ENCODE measurements at places on chromosomes 2 and 18. TPM values are rescaled to one million over a fixed set of nuclear protein-coding genes. Genes with fewer than 3 reads are reported as not detected.
A peak's percentile ranks its signal among the peaks of the same experiment; 100 is the strongest.

DNAJC10 gene
- total RNA-seq = 67.7 TPM

- peaks cover 9% of the 10 kb centered on the region for H3K36me3 ChIP-seq
- no peak for DNase-seq
- peak overlapping the region; percentile 94 for H3K27ac ChIP-seq
- H3K4me1 ChIP-seq = peaks cover 72% of the 10 kb centered on the region
- peak overlapping the region; percentile 96 for H3K4me3 ChIP-seq
- H3K27me3 ChIP-seq = no peaks in the 10 kb centered on the region
Observed at GRCh38 chr2:219247678-219248642, 2.7 kb downstream of the STK16 start.

- no peaks in the 10 kb centered on the region for H3K4me1 ChIP-seq
- no peaks in the 10 kb centered on the region for H3K36me3 ChIP-seq
- DNase-seq = no peak
- no peak overlapping the region for H3K27ac ChIP-seq
- H3K27me3 ChIP-seq = no peaks in the 10 kb centered on the region
Observed at GRCh38 chr2:86518481-86518880, 44.8 kb downstream of the CHMP3 start.

DNA sequence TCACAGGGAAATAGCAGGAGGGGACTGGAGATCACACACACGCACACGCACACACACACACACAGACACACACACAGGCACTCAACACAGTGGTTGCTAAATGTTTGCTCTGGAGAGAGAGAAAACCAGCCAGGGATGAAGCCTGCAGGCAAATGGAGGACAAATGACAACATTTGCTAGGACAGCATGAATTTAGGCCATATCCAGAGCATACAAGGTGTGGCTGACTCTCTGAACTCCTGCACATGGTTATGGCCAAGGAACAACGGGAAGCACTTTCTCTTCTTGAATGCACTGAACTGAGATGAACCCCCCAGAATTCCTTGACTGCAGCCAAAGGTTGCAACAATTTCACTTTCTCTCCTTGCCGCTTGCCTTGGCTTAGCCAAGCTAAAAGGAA lies 230.0 kb upstream of the RASGRP3 start:
- no peak for DNase-seq
- H3K4me1 ChIP-seq = no peaks in the 10 kb centered on the region
- H3K27me3 ChIP-seq = peaks cover 4% of the 10 kb centered on the region
- H3K4me3 ChIP-seq = no peak overlapping the region
- no peaks in the 10 kb centered on the region for H3K36me3 ChIP-seq
- H3K27ac ChIP-seq = no peak overlapping the region

DNA sequence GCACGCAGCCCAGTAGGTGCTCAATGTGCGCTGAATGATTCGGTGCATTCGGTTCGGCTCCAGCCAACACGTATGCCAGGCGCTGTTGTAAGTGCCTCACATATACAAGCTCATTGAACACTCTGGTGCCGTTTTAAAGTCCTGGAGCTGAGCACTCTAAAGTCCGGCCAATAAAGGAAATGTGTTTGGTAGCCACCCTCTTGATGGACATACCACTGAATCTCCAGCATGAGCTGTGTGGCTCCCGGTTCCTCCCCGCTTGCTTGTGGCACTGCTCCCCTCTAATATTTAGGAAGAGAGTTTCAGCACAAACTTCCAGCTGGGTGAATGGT lies 112.1 kb downstream of the MCFD2 start:
- no peak overlapping the region for H3K27ac ChIP-seq
- H3K36me3 ChIP-seq = no peaks in the 10 kb centered on the region
- no peak for DNase-seq
- no peak overlapping the region for H3K4me3 ChIP-seq
- H3K27me3 ChIP-seq = peaks cover 10% of the 10 kb centered on the region

DNA sequence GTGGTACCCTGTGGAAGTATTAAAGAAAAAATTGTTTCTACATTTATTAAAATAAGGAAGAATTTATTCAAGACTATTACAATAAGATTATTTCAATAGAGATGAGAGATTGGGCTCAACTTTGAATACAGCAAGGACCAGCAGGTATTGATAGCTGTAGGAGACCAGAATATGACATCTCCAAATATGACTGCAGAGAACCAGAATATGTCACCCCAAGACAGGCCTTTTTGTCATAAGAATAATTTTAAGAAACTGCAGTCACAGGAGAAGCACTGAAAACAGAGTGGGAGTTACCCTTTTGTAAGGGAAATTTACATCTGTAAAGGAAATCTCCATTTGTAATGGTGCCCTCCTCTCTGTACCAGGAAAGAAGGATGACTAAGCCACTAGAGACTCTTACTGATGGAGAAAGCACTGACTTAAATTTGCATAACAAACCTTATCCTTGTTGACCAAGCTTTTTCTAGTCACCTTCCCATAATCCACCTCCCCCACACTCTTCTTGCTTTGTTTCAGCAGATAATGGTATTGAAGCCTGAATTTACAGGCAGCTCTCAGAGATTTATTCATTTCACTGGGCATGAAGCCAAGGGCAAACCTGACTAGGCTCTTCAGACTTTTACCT lies 145.1 kb upstream of the RMP24 start:
- no peak overlapping the region for H3K4me3 ChIP-seq
- H3K27ac ChIP-seq = no peak overlapping the region
- peaks cover 5% of the 10 kb centered on the region for H3K36me3 ChIP-seq
- no peak for DNase-seq
- no peaks in the 10 kb centered on the region for H3K4me1 ChIP-seq
- H3K27me3 ChIP-seq = peaks cover 8% of the 10 kb centered on the region

AFF3 gene
- not detected for total RNA-seq

DNA sequence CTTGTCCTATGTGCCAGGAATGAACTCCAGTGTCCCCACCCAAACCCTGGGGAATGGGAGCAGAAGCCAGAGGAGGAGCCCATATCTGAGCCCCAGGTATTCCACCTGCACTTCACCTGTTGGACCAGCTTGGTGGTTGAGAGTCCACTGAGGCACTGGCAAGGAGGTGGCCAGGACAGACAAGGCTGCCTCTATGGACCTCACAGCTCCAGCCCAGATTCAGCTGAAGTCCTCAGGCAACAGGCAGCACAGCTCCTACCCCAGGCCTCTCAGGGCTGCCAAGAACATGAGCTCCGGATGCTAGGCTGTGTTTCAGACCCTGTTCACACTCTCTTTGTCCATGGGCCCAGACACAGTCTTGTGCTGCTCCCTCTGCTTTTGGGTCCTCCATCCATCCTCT lies 2.9 kb upstream of the IL1F10 start:
- no peak for DNase-seq
- H3K4me1 ChIP-seq = no peaks in the 10 kb centered on the region
- no peak overlapping the region for H3K4me3 ChIP-seq
- H3K27ac ChIP-seq = no peak overlapping the region

ZAP70 gene
- 97.4 TPM for total RNA-seq

- H3K4me3 ChIP-seq = no peak overlapping the region
- DNase-seq = no peak
- peaks cover 7% of the 10 kb centered on the region for H3K27me3 ChIP-seq
- no peaks in the 10 kb centered on the region for H3K4me1 ChIP-seq
Observed at GRCh38 chr2:75138528-75138927, 60.8 kb downstream of the TACR1 start.

DNA sequence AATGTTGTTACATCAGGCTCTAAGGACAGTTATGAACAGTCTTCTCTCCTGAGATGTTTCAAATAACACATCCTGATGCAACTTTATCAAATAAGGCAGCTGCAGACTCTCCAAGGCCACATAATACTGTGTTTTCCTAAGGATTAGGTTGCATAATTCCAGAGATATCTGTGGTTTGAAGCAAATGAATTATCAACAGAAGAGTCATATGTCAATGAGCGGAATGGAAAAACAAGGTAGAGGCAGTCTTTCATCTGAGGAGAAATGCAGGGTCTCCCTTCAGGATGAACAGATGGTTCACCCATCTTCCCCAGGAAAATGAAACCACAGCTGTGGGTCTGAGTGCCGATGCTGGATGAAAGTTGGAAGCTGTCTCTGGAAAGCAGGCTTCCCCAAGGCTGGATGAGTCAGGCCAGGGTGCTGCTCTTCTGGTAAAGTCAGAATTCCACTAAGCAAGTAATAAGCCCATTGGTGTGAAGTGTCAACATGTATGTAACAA lies 22.2 kb downstream of the LYG1 start:
- H3K4me3 ChIP-seq = no peak overlapping the region
- no peak for DNase-seq
- peaks cover 3% of the 10 kb centered on the region for H3K27me3 ChIP-seq
- no peak overlapping the region for H3K27ac ChIP-seq
- no peaks in the 10 kb centered on the region for H3K4me1 ChIP-seq

- no peak overlapping the region for H3K4me3 ChIP-seq
- H3K4me1 ChIP-seq = no peaks in the 10 kb centered on the region
- no peaks in the 10 kb centered on the region for H3K27me3 ChIP-seq
- DNase-seq = no peak
Observed at GRCh38 chr2:56615760-56616159, 432.0 kb downstream of the CCDC85A start.

CCDC141 gene
- 1.2 TPM for total RNA-seq

- no peaks in the 10 kb centered on the region for H3K27me3 ChIP-seq
- no peaks in the 10 kb centered on the region for H3K4me1 ChIP-seq
- no peaks in the 10 kb centered on the region for H3K36me3 ChIP-seq
- H3K4me3 ChIP-seq = no peak overlapping the region
- no peak overlapping the region for H3K27ac ChIP-seq
Observed at GRCh38 chr2:178860551-178860950, 53.3 kb upstream of the TTN start.

SCYGR4 gene
- not detected for total RNA-seq

DNA sequence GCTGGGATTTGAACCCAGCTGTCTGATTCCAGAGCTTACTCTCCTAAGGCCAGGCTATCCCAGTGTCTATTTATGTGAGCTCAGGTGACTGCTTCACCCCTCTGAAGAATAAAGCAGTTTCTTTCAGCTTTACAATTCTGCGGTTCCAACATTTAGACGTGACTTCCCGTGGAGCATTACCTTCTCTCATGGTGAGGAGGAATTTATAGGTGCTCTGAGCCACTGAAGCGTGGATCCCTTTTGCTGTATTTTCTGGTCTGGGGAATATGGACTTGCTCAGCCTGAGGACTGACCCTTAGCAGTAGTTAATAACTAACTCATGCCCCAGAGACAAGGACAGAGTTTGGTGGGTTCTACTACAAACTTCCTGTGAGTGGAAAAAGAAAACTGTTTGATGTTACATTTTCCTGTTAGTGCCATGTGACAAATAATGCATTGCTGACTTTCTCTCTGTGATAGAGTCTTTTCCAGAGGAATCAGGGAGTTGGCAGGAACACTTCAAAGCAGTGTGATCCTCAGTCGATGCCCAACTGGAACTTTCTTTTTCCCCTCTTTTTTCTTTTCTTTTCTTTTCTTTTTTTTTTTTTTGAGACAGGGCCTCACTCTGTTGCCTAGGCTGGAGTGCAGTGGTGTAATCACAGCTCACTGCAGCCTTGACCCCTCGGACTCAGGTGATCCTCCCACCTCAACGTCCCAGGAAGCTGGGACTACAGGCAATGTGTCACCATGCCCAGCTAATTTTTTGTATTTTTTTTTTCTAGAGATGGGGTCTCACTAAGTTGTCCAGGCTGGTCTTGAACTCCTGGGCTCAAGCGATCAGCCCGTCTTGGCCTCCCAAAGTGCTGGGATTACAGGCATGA lies 21.9 kb downstream of the CASP10 start:
- H3K27ac ChIP-seq = no peak overlapping the region
- no peaks in the 10 kb centered on the region for H3K27me3 ChIP-seq
- DNase-seq = no peak
- H3K4me1 ChIP-seq = peaks cover 34% of the 10 kb centered on the region

- H3K27me3 ChIP-seq = peaks cover 12% of the 10 kb centered on the region
- H3K36me3 ChIP-seq = no peaks in the 10 kb centered on the region
- H3K4me3 ChIP-seq = no peak overlapping the region
- DNase-seq = no peak
- no peaks in the 10 kb centered on the region for H3K4me1 ChIP-seq
Observed at GRCh38 chr2:9252002-9252357, 45.4 kb downstream of the ASAP2 start.

- no peak for DNase-seq
- no peak overlapping the region for H3K4me3 ChIP-seq
- H3K36me3 ChIP-seq = no peaks in the 10 kb centered on the region
- H3K4me1 ChIP-seq = no peaks in the 10 kb centered on the region
Observed at GRCh38 chr18:55240978-55241377, 281.7 kb upstream of the CCDC68 start.

GRCh38 chr2:198127627-198128026 lies 323.2 kb downstream of the PLCL1 start:
- H3K27me3 ChIP-seq = peaks cover 28% of the 10 kb centered on the region
- H3K4me3 ChIP-seq = no peak overlapping the region
- H3K27ac ChIP-seq = no peak overlapping the region
- no peaks in the 10 kb centered on the region for H3K36me3 ChIP-seq
- no peak for DNase-seq

ARID5A gene
- 81.4 TPM for total RNA-seq

GRCh38 chr2:3729786-3730185 lies 26.4 kb downstream of the DCDC2C start:
- DNase-seq = no peak
- peaks cover 12% of the 10 kb centered on the region for H3K27me3 ChIP-seq
- H3K36me3 ChIP-seq = no peaks in the 10 kb centered on the region
- no peaks in the 10 kb centered on the region for H3K4me1 ChIP-seq
- no peak overlapping the region for H3K27ac ChIP-seq

- peaks cover 9% of the 10 kb centered on the region for H3K36me3 ChIP-seq
- H3K4me3 ChIP-seq = no peak overlapping the region
- H3K4me1 ChIP-seq = peaks cover 46% of the 10 kb centered on the region
- H3K27ac ChIP-seq = no peak overlapping the region
- no peak for DNase-seq
- H3K27me3 ChIP-seq = peaks cover 14% of the 10 kb centered on the region
Observed at GRCh38 chr18:23313379-23313778, 139.7 kb upstream of the RIOK3 start.

LONRF2 gene
- not detected for total RNA-seq

DSC2 gene
- not detected for total RNA-seq

SERPINE2 gene
- 1.2 TPM for total RNA-seq

RIOK3 gene
- total RNA-seq = 71.5 TPM

GRCh38 chr2:227886149-227886548 lies 14.7 kb downstream of the DAW1 start:
- H3K4me1 ChIP-seq = no peaks in the 10 kb centered on the region
- no peak overlapping the region for H3K4me3 ChIP-seq
- no peaks in the 10 kb centered on the region for H3K27me3 ChIP-seq
- no peaks in the 10 kb centered on the region for H3K36me3 ChIP-seq
- no peak for DNase-seq

DNA sequence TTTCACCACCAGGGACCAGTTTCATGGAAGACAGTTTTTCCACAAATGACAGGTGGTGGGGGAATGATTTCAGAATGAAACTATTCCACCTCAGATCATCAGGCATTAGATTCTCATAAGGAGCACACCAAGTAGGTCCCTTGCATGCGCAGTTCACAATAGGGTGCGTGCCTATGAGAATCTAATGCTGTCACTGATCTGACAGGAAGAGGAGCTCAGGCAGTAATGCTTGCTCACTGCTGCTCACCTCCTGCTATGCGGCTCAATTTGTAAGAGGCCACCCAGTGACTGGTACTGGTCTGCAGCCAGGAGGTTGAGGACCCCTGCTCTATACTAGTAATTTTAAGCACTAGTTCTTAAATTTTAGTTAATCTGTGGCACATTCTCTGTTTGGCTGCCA lies 107.8 kb downstream of the IKZF2 start:
- H3K4me3 ChIP-seq = no peak overlapping the region
- no peak for DNase-seq
- H3K27me3 ChIP-seq = no peaks in the 10 kb centered on the region
- H3K36me3 ChIP-seq = peaks cover 26% of the 10 kb centered on the region
- H3K27ac ChIP-seq = no peak overlapping the region
- peaks cover 22% of the 10 kb centered on the region for H3K4me1 ChIP-seq

FBLN7 gene
- 0.38 TPM for total RNA-seq

CRIM1 gene
- 6.6 TPM for total RNA-seq
